Panc1 (cell line): ENCODE measurements at places on chromosomes 7 and 10.
A peak's percentile ranks its signal among the peaks of the same experiment; 100 is the strongest.

GRCh38 chr7:5699467-5700384 is 81.7 kb downstream of the RNF216 start:
- no peak for DNase-seq

DNA sequence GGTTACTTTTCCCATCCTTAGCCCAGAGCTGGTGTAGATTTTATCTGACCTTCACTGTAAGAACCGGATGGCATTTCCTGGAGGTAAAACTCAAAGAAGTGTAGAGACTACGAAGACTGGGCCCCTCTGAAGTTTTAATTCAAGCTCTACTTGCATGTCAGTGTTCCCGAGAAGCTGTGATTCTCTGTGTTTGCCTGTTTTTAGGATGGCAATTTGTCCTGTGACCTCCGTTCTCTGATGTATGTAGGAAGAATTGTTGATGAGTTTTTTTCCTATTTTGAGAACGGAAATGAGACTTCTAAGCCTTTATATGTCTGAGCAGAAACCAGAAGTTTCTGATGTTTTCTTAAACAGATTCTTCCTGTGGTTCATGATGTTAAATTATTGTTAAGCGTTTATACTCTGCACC is 94.1 kb downstream of the CDCA7L start:
- no peak for DNase-seq

- peak; percentile 87 for DNase-seq
Observed at GRCh38 chr10:78255796-78256638, 222.4 kb downstream of the RPS24 start.

DNA sequence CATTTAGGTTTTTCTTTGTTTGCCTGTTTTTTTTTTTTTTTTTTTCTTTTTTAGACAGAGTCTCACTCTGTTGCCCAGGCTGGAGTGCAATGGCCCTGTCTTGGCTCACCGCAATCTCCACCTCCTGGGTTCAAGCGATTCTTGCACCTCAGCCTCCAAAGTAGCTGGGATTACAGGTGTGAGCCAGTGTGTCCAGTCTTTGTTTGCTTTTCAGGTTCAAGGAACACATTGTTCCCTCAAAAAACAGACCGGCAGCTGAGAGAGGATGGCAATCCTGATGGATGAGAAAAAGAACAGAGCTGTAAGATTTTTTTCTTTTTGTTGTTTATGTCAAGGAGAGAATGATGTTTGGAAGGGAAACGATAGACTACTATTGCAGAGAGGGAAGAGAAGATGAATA is 23.3 kb upstream of the RHOBTB1 start:
- no peak for DNase-seq

DNA sequence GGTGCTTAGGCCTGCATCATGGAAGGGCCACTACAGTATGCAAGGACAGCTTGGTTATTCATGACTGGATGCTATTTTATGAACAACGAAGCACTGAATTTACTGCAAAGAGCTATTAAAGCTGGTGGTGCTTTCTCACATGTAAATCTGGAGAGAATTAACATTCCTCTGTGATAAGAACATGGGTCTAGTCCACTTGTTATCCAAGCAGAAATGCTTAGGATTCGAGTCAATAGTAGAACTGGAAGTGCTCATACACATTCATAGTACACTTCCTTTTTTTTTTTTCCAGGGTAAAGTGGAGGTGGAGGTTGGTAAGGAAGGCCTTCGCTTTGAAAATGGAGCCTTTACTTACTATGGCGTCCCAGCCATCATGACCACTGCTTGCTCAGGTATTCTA is 35.0 kb downstream of the CNNM1 start:
- DNase-seq, result no peak

DNA sequence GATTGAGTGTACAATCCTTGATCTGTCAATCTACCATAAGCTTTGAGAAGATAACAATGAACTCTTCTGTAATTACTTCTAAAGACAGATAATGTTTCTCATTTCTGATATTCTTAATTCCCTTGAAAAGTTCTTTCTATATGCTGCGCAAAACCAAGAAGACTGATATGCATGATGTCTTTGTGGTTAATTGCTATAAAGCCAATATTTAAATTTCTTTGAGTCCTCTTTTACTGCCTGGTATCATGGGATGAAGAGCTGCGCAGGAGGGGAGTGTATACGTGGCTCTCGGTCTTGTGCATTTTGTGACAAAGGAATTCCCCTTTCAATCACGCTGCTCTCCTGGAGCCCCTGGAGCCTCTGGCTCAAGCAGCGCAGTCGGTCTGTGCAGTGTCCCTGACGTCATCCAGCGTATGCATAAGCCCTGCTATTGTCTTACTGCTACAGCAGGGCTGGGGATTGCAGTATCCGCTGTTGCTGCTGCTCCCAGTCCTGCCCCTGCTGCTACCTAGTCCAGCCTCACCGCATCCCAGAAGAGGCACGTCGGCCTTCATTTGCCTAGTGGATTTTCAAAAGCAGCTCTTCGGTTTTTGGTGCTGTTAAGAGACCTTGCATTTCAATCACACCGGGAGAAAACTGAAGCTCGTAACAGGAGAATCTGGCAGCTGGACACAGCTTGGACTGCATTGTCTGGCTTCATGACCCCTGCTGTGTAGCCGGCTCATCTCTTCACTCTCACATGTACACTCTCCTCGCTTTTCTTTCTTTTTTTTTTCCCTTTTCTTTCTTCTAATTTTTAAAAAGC is 66.7 kb downstream of the ST7 start:
- peak; percentile 51 for DNase-seq

- no peak for DNase-seq
Observed at GRCh38 chr10:122296363-122297120, 25.4 kb downstream of the BTBD16 start.

DNA sequence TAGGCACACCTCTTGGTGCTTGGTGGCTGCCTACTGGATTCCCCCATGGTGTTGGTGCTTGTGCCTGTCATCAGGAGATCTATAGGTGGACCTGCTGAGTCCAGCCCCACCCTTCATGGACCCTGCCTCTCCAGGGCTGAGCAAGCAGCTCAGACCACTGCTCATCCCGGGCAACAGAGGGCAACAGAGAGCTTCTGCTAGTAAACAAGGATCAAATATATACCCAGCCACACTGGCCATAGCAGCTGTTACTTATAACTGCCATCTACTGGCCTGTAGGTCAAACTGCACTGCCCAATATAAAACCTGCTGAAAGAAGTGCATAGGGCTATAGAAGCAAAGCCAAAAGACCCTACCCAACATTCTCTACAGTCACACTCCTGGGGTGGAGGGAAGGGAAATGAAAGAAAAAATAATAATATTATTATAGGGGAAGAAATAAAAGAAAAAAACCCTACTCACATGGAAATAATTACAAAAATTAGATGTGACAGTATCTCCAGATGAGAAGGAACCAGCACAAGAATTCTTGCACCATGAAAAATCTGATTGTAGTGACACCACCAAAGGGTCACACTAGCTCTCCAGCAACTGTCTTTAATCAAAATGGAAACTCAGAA is 54.9 kb upstream of the ZNF800 start:
- peak; percentile 25 for DNase-seq
